ENCODE measurements at places on chromosomes 16 and 17. TPM values are rescaled to one million over a fixed set of nuclear protein-coding genes. Genes with fewer than 3 reads are reported as not detected.
A peak's percentile ranks its signal among the peaks of the same experiment; 100 is the strongest.

FOXO3B gene
- total RNA-seq: 3.5 TPM

RHBDL3 gene
- total RNA-seq: not detected

DNA sequence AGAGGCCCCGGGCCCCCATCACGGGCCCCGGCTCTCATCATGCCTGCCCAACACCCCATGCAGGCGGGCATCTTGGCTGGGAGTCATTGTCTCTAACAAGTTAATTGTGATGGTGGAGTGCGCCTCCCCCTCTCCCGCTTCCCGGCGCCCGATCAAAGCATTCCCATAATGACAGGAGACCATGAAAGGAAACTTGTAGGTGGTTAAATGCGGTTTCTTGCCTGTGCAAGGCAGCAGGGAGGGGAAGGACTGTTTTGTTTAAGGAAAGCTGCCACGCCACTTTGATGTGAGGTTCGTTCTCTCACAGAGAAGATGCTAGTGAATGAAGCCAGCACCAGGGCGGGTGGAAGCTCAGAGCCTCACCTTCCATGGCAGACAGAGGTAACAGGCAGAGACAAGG lies 45.4 kb downstream of the C16orf78 start:
- no peaks in the 10 kb centered on the region for H3K4me1 ChIP-seq
- H3K27me3 ChIP-seq: peaks cover 13% of the 10 kb centered on the region
- H3K36me3 ChIP-seq: no peaks in the 10 kb centered on the region
- H3K27ac ChIP-seq: no peak overlapping the region
- DNase-seq: no peak
- H3K4me3 ChIP-seq: no peak overlapping the region

GRCh38 chr16:84397090-84397489 lies 28.8 kb downstream of the ATP2C2 start:
- peak overlapping the region; percentile 41 for H3K27ac ChIP-seq
- no peaks in the 10 kb centered on the region for H3K27me3 ChIP-seq
- peaks cover 3% of the 10 kb centered on the region for H3K36me3 ChIP-seq
- no peak overlapping the region for H3K4me3 ChIP-seq
- DNase-seq: no peak
- H3K4me1 ChIP-seq: peaks cover 14% of the 10 kb centered on the region

- H3K4me1 ChIP-seq: no peaks in the 10 kb centered on the region
- no peaks in the 10 kb centered on the region for H3K27me3 ChIP-seq
- no peak overlapping the region for H3K4me3 ChIP-seq
- DNase-seq: no peak
Observed at GRCh38 chr16:29644338-29644857, 18.6 kb upstream of the SPN start.

DNA sequence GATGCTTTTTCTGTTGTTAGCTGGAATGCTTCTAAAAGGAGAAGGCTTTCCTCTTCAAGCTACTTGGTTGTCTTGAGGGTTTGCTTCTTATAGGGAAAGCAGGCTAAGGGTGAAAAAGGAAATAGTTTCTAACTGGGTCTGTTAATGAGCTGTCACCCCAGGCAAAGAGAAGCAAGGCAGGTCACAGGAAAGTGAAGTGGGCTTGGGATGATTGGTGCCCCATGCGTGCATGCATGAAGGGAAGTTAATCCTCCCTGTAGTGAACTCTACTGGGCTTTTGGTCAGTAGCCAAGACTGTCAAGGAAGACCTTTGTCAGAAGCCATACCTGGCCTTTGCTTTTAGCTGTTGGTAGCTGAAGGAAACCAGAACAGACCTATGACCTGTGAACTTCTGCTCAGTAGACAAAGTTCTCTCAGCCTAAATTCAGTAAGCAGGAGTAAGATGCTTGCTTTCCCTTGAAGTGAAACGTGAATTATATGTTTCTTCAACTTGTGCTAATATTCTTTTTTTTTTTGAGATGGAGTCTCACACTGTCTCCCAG lies 16.5 kb downstream of the TENT4B start:
- no peak for DNase-seq
- no peak overlapping the region for H3K4me3 ChIP-seq
- no peaks in the 10 kb centered on the region for H3K27me3 ChIP-seq
- H3K27ac ChIP-seq: no peak overlapping the region
- H3K36me3 ChIP-seq: no peaks in the 10 kb centered on the region
- H3K4me1 ChIP-seq: peaks cover 8% of the 10 kb centered on the region

Measured in PC-3 (cell line).